Hematopoietic multipotent progenitor cell (in vitro differentiated cells): ENCODE measurements at places on chromosomes 1 and 21.
A peak's percentile ranks its signal among the peaks of the same experiment; 100 is the strongest.

DNA sequence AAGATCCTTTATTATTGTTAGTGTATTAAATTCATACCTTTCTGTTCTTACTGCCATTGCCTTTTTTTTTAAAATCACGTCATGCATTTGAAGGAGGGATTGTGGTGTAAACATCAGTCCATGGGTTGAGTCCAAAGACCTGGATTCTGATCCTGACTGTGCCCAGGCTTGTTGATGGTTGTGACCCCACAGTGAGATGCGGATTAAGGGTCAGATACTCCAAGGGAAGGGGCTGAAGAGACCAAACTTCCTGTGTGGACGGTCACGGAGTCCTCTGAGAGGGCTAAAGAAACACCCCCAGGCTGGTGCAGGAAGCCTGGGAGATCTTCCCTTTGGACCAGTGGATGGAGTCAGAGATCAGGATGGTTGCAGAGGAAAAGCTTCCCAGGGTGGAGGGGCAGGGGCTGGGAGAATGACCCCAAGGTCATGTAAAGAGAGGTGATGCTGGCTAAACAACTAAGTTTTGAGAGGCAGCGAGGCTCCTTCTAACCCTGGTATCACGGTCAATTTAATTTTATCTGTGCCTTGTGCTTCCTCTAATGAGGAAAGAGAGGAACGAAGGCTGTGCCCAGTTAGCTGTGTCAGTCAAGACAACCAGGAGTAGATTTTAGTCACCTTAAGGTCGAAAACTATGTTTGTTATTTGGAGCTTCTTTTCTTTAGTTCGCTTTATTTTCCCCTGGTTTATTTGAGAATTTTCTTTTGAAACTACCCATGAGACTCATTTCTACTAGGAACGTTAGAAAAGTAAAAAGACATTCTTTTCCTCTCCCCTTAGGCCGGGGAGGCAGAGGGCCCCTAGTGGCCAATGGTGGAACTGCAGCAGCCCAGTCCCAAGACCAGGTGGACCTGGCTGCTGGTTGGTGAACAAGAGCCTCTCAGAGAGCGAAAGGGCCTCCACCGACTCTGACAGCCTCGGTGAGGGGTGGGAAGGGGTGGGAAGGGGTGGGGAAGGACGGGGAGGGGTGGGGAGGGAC, 8.7 kb upstream of the GPR161 start:
- peak; percentile 91 for DNase-seq

GRCh38 chr1:56359056-56359455, 220.3 kb downstream of the PLPP3 start:
- DNase-seq: no peak

- DNase-seq: no peak
Observed at GRCh38 chr21:39504230-39504629, 52.5 kb downstream of the SH3BGR start.

- no peak for DNase-seq
Observed at GRCh38 chr1:5896706-5897660, 95.2 kb downstream of the NPHP4 start.

DNA sequence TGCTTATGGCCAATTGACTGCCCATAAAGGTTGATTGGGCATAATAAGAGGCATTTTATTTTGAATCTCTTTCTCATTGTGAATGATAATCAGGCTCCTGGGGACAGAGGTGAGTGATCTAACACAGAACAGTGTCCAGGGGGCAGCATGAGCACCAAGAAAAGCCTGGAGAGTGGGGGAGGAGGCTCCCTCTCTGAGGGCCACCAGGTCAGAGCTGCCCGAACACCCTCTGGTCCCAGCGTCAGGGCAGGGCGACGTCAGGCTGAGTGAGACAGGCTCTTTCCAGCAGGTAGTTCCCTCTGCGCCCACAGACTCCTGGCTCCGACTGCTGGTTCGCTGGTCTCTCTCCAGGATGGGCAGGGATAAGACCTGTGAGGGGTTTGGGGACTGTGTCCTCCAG, 250.2 kb upstream of the C1orf174 start:
- DNase-seq: no peak

DNA sequence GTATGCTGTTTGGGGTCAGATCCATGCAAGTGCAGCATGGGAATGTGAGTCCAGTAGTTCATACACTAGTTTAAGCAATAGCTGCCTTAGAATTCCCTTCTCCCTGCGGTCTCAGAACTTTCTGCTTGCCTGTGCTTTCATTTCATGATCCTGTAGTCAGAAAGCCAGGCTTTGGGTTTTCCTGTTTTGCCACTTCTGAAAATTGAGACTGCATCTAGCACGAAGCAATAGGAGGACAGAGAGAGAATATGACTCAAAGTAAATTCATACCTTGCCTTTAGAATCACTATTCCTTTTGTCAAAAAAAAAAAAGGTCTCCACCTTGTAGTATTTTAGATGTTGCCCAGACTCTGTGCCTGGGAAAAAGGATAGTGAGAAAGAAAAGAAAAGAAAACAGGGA, 161.2 kb upstream of the SNX7 start:
- no peak for DNase-seq

- DNase-seq: no peak
Observed at GRCh38 chr1:77361621-77362020, 79.8 kb downstream of the AK5 start.

- no peak for DNase-seq
Observed at GRCh38 chr1:178634445-178634844, 90.6 kb upstream of the RALGPS2 start.

GRCh38 chr1:184825571-184825970, 70.9 kb upstream of the EDEM3 start:
- peak; percentile 53 for DNase-seq

GRCh38 chr1:217138173-217138765, 415.0 kb upstream of the ESRRG start:
- DNase-seq: no peak

DNA sequence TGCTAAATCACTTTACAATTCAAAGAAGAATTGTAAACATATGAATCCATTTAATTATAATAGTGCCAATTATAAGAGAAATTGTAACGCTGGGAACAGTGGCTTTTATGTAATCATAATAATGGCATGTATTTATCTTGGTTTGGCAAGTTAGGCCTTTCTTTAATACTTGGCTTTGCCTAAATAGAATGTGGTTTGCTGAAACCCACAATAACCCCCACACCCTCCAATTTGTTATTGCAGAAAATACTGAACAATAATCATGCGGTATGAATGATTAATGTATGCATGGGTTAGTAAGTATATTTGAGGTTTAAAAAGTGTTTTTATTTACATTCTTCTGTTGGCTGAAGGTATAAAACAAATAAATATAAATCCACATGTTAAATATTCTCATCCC, 138.2 kb downstream of the NFIA start:
- no peak for DNase-seq

GRCh38 chr1:231093156-231093922, 53.3 kb upstream of the FAM89A start:
- DNase-seq: no peak

GRCh38 chr1:151837197-151837596, 2.4 kb downstream of the C2CD4D start:
- DNase-seq: peak; percentile 58

- peak; percentile 78 for DNase-seq
Observed at GRCh38 chr1:101309334-101310311, 72.8 kb downstream of the S1PR1 start.

GRCh38 chr1:28804071-28804470, 7.9 kb upstream of the OPRD1 start:
- DNase-seq: no peak

GRCh38 chr1:40815420-40815819, 31.8 kb downstream of the KCNQ4 start:
- no peak for DNase-seq

GRCh38 chr1:111448482-111448917, 556 bp downstream of the WDR77 start:
- no peak for DNase-seq

- no peak for DNase-seq
Observed at GRCh38 chr1:247370786-247371732, 39.4 kb upstream of the ZNF496 start.

GRCh38 chr1:47424336-47424982, 8.4 kb downstream of the FOXE3 start:
- no peak for DNase-seq

GRCh38 chr21:29102791-29103257, 27.6 kb upstream of the MAP3K7CL start:
- DNase-seq: no peak

DNA sequence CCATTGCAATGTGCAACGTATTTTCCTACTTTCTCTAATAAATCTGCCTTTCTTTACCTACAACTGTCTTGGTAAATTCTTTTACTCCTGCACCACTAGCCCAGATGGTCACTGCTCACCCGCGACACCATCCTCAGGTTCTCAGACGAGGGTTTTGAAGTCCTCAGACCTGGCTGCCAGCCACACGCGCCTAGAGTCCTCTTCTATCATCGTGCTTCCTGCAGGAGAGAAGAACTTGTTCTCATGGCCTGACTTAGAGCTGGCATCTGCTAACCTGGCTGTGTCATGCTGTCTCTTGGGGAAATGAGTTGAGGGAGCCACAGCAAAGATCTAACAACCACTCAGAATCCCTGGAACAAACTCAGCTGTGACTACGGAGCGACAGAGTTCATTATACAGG, 30.3 kb upstream of the PGBD5 start:
- no peak for DNase-seq

GRCh38 chr1:27436204-27437159, 44.1 kb downstream of the GPR3 start:
- no peak for DNase-seq

GRCh38 chr1:218658899-218659298, 313.8 kb downstream of the TGFB2 start:
- DNase-seq: no peak

- DNase-seq: no peak
Observed at GRCh38 chr1:226535666-226536065, 12.9 kb upstream of the STUM start.
